ENCODE measurements at places on chromosomes 4 and X. TPM values are rescaled to one million over a fixed set of nuclear protein-coding genes. Genes with fewer than 3 reads are reported as not detected.

Gene MRFAP1L1
- 78.0 TPM for total RNA-seq

Gene PLP1
- total RNA-seq = 2.2 TPM

GRCh38 chr4:32030406-32030805 lies 1310.2 kb downstream of the PCDH7 start:
- no peak for DNase-seq

DNA sequence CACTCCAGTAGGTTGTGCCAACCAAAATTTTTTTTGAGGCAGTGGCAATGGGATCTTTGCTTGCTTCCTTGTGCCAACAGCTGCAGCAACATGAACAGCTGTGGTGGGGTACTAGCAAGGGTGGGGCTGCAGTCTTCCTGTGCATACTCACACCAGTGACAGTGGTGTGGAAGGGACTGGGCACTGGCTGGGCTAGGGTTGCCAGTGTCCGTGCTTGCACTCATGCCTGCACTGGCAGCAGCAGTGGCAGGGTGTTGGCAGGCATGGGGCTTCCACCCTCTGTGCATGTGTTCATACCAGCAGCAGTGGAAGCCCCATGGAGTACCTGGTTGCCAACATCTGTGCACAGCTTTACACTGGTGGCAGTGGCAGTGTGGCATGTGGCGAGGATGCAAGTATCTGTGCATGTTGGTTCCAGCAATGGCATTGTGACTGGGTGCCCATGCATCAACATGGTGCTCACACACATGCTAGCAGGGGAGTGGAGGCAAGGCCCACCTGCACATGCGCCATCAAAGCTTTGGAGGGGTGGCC lies 1312.6 kb downstream of the PCDH18 start:
- no peak for DNase-seq

GRCh38 chr4:10023050-10023419 lies 1.7 kb upstream of the SLC2A9 start:
- no peak for DNase-seq

Measured in breast epithelium (tissue), 4 donors.